Fibroblast of villous mesenchyme (primary cell): ENCODE measurements at places on chromosomes 3 and 15. TPM values are rescaled to one million over a fixed set of nuclear protein-coding genes. Genes with fewer than 3 reads are reported as not detected.

Gene CCRL2
- total RNA-seq = 0.64 and 2.2 TPM in 2 replicates

Gene GOLGA8A
- total RNA-seq = 11.2 and 18.0 TPM in 2 replicates

Gene PRSS50
- total RNA-seq = not detected in 2 replicates

Gene ATP1B3
- total RNA-seq = 55.1 and 82.5 TPM in 2 replicates

Gene WDR72
- total RNA-seq = not detected in 2 replicates

Gene FAM174B
- total RNA-seq = 0.97 and 3.9 TPM in 2 replicates

Gene TEX55
- not detected in 2 replicates for total RNA-seq

Gene TMCO5A
- not detected in 2 replicates for total RNA-seq

DNA sequence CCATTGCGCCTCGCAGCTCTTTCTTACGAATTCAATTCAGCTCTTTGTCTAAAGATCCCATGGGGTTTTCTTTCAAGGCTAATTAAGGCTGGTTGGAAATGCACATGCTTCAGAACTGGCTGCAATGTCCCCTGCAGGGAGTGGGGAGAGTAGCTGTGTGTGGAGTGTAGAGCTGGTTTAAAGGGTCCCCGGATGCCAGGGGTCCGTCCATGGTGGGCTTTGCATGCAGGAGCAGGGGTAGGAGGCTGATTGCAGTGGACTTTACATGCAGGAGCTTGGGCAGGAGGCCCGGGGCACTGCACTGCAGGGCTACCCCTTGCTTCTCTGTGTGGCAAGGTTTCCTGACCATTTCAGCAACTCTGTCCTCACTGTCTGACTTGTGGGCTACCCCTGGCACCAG, 261.6 kb upstream of the LYSMD4 start:
- no peak for DNase-seq

GRCh38 chr3:98552232-98553020, 20.6 kb downstream of the GPR15 start:
- DNase-seq = no peak

DNA sequence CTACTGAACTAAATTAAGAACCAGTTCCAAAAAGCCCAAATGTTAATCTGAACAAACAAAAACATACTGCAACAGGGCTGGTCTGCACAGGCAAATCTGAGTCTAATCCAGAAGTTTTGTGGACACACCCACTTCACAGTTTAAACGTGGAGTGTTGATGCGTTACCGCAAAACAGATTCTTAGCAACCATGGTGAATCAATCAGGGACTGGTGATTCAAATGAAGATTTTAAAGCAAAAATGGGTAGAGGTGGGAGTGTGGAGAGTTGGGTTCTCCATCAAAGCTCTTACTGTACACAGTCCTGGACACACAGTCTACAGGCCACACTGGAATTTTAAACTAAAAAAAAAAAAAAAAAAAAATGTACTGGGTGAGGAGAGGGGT, 5.2 kb downstream of the ANXA2 start:
- peak; percentile 81 for DNase-seq

- DNase-seq = peak; percentile 86
Measured at GRCh38 chr15:81279621-81280485, 44.1 kb downstream of the STARD5 start.

DNA sequence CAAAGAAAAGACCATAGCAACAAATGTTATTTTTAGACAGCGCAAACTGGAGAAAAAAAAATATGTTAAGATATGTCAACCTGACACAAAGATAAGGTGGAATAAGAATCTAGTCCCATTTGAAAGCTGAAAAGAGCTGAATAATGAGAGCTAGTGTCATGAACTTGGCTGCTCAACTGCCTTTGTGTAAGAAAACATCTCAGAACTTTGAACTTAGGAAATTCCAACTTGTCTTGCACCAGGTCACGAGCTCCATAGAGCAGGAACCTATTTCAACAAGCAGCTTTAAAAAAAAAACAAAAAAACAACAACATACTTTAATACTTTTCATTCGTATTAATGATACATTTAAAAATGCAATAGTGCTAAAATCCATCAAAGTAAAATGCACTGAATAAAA, 79.5 kb downstream of the ZNF280D start:
- DNase-seq = peak; percentile 48

- DNase-seq = no peak
Measured at GRCh38 chr3:43023066-43023465, 44.0 kb downstream of the GASK1A start.

DNA sequence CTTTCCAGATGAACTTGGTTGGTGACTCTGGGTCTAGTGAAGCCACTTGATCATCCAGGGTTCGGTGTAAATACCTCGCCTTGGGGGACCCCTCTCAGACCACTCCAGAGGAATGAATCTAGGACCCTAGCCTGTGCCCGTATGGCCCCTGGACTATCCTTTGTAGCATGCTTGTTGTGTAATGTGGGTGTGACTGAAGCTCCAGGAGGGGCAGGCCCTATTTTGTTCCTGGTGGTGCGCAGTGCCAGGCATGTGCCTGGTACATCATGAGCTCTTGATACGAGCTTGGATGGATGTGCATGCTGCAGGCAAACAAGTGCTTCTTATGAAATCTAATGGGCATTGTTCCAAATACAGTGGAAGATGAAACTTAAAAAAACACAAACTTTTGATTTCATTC, 82.8 kb downstream of the EBLN2 start:
- no peak for DNase-seq

DNA sequence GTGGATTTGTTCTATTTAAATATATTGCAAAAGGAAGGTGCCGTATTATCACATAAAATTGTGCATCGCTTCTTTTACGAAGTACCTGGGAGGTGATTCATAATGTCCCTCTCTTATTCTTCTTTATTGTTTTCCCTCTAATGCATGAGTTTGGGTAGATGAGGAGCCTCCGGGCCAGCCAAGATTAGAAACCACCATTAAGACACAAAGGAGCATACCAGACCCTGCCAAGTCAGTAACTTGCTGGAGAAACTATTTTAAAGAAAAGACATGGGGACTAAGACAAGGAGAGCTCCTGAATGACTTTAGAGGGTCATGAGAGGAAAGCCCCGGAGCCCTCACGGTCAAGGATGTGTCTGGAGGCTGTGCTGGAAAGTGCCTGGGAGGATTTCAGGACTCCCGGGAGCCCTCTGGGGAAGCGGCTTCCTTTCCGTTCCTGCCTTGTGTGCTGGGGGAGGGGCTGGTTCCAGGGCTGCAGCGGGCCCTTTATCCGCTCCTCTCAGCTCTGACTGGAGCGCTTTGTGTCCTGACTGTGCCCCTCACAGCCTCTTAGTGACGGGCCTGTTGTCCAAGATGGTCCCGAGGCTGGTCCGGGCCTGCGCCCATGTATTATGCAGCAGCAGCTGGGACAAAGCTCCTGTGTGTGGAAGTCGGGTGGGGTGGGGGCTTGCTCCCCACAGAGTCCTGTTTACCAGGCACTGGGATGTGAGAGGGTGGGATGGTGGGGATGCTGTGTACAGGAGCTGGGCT, 35.7 kb downstream of the CORO2B start:
- no peak for DNase-seq

DNA sequence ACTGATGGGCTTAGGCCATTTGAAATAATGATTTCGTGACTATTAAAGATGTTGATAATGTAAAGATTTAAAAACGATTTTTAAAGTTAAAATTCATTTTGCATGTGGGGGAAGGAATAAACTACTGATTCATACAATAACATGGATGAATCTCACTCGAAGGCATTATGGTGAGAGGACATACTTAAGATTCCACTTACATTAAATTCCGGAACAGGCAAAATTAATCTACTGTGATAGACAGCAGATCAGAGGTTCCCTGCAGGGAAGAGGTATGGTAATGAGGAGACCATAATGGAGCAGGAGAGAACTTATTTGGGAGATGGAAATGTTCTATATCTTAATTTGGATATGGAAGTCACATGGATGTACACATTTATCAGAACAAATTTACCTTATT, 28.4 kb upstream of the RAB6B start:
- DNase-seq = no peak

DNA sequence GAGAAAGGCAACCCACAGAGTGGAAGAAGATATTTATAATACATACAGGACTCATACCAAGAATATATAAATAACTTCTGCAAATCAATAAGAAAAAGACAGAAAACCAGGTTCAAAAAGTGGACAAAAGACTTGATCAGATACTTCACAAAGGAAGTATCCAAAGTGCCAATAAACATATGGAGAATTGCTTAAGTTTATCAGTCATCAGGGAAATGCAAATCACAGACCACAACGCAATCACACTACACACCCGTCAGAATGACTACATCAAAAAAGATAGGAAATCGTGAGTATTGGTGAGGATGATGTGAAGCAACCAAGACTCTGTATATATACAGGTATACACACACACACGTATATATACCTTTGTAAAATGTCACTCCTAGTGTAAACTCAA, 180.6 kb downstream of the FAM43A start:
- DNase-seq = no peak

DNA sequence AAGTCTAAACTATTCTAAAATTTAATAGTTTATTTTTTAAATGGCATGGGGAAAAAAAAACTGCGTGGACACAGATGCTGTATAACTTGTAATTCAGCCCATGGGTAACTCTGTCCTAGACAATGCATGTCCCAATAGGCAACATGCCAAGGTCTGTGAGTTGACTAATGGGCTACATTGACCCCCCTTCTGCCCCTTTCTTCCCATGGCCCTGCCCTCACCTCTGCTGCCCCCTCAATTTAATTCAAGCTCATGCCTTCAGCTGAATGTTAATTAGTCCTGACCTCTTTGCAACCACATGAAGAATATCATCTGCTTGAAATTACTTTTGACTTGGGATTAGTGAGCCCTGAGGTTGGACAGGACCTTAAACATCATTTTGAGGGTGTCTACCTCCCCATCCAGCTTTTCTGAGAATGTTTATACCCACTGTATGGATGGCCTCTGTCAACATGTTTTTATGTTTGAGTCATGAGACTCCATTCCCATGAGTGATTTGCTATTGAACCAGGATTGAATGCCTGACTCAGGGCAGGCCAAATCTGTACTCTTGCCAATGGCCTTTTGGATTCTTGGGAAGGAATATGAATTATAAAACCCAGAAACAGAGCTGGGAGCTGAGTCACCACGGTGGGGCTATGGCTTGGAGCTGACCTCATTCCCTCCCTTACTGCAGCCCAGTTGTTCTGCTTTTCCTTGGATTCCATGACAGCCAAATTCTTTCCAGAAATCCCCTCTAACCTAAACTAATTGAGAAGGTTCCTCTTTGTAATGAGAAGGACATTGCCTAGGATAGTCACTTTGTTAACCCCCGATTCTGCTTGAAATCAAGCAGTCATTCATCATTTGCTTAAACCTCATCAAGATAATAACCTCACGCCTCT, 33.5 kb upstream of the PDE8A start:
- DNase-seq = peak; percentile 73

GRCh38 chr3:138987181-138987580, 18.9 kb downstream of the PRR23A start:
- DNase-seq = no peak

DNA sequence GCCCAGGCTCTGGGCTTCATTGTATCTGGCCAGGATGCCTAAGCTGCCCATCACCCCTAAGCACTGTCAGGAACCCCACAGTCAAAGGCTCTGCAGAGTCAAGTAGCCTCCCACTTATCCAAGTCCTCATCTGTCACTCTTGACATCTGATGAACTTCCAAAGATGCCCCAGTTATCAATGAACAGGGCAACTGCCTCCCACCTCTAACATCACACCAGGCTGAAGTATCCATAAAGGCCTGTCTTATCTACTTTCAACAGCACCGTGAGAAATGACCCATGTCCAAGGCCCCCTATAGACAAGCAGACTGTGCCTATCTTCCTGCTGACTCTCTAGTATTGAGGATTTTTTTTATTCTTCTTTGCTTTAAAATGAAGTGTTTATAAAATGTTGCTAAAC, 56.4 kb downstream of the TRIM69 start:
- DNase-seq = no peak

GRCh38 chr3:142542054-142542453, 36.5 kb downstream of the ATR start:
- no peak for DNase-seq

DNA sequence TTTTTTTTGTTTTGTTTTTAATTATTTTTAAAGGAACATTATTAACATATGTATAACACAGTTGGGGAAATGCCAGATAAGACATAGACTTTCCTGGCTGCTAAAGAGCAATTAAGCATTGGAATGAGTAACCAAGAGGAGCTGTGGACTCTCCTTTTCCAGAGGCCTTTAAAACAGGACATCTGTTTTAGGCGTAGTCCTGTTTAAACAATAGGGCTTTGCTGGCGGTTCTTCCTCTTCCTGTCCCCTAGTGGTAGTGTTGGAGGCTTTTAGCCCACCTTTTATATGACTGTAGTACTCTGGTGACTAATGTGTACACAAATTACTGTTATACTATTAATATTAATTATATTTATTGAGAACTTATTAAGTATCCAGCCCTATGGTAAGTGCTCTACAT, 81.9 kb downstream of the PPARG start:
- peak; percentile 60 for DNase-seq

DNA sequence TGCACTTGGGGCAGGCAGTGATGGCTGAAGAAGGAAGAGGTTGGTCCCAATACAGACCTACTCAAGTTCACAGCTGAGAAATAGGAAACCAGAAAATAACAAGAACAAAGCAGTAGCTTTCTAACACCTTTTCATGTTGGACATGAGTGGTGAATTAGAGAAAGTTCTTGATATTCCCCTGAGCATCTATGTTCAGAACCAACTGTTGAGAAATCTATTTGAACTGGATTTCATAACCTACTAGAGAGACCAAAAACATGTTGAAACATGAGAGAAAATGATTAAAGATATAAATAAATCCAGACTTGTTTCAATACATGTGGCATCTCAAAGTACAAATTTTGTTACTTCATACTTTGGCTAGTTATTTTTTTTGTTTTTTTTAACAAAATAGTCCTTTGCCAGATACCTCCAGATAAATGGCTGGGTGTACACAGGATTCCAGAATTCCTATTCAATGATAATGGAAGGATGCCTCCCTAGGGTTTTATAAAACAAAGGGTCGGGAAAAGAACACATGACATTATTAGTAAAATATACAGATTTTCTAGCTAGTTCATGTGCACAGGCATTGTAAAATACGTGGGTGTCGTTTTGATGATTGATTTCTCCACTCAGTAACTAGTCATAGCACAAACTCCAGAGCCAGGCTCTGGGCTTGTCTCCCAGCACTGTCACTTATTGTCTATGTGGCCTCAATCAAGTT, 34.4 kb upstream of the TNFSF10 start:
- DNase-seq = peak; percentile 62

- no peak for DNase-seq
Measured at GRCh38 chr3:127151992-127152650, 40.8 kb upstream of the PRR23E start.
